ENCODE measurements at places on chromosomes 2 and 18.

DNA sequence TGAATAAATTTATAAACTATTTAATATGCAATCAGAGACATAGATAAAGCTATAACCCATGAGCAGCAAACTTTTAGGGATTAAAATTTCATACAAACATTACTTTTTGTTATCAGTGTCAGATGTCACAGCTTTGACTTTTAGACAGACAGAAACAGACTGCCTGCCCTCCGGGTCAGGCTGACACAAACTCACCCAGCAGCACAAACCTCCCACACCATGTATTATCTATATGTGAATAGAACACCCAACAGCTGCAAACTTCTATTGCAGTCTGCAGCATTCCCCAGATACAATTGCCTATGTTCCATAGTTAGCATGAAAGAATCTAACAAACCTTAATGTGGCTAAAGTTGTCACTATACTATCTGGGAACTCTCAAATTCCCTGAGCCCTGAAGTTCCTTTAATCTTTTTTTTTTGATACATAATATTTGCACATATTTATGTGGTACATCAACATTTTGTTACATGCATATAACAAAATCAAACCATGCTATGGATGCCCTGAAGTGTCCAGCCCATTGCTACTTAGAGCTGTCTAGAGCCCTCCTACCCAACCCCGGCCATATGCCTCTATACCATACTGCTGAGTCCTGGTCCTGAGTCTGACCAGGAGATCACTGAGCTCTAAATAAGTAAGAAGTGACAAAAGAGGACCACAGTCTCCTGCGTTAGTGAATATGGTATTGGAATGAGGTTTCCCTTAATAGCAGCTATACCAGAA is 214.4 kb downstream of the ZNF385B start:
- DNase-seq = no peak

DNA sequence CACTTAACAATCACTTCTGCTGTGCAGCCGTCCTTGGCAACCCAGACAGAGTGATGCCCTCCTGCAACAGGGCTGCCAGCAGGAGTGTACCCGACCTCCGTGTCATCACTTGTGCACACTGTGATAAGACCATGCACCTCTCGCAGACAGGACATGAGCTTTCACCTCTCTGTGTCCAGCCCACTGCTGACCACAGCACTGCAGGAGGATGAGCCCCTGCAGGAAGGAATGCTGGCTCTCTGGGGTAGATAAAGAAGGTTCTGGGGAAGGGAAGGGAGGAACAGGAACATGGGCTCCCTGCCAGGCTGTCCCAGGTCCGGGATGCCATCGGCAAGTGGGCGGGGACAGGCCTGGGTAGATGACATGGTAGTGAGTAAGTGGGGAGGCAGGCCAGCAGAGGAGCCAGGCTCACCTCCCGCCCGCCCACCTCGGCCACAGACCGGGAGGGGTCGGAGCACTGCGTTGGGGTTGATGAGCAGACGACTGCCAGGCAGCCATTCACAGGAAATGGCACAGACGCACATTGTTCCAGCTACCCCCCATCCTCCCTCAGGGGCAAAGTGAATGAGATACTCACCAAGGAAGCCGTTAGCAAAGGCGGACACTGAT is 18.6 kb upstream of the COL6A3 start:
- no peak for DNase-seq

- DNase-seq = no peak
Observed at GRCh38 chr2:144519597-144519933, 354 bp downstream of the ZEB2 start.

DNA sequence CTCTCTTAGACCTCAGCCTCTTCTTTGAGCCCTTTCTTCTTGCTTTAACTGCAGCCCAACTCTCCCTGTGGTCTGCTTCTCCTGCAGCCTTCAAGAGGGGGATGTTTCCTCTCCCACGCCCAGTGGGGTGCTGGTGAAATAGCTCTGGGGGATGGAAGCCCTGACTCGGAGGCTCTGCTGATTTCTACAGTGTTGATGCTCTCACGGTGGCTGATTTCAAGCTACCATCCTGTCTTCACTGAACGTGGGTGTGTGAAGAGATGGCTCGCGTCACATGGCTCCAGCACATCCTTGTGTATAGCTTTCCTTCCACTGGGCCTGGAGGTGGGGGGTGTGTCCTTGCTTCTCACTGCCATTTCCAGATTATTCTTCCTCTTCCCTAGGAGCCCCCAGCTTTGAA is 20.0 kb downstream of the MPP4 start:
- DNase-seq = no peak

DNA sequence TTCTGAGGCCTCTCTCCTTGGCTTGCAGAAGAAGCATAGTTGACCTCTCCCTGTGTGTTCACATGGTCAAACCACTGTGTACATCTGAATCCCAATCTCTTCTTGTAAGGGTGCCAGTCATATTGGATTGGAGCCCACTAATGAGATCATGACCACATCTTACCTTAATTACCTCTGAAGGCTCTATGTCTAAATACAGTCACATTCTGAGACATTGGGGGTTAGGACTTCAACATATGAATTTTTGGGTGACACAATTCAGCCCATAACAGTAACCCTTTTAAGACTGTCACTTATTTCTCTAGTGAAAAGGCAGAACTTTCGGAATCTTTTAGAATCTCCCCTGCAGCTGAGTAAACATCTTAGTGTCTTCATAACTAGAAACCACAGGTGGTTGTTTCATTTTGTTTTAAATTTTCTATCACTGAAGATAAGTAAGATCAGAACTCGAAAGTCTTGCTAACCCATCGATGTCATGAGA is 33.3 kb downstream of the BMP10 start:
- no peak for DNase-seq

GRCh38 chr2:138536302-138536701 is 34.7 kb downstream of the SPOPL start:
- peak; percentile 27 for DNase-seq

- DNase-seq = peak; percentile 39
Observed at GRCh38 chr2:241637018-241637794, at the start of the genes ATG4B and THAP4. TSS of gene ATG4B (plus strand) at chr2:241637693. CDS start at chr2:241637715, 22 bp downstream. TSS of gene THAP4 (minus strand) at chr2:241637158. CDS start at chr2:241637017, 141 bp downstream.

DNA sequence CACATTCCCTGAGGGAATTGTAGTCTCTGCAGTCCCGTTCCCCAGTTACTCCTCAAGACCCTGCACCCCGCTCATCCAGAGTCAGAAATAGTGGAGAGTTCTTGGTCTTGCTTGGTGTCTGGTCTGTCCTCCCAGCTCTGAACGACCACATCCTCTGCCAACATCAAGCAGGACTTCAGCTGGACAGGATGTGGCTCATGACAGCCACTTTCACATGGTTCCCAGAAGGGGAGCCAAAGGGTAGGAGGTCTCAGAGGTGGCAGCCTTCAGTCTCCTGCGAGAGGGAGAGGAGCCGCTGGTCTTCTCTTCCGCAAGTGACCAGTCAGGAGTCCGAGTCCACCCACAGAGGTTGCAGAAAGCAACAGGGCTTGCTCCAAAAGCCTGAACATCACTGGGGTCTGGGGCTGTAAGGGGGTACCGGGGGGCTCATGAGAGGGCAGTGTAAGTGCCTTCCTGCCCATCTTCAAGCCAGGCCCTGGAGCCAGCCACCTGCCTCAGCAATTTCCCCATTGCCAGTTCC is 29.8 kb downstream of the B3GNT7 start:
- DNase-seq = no peak

GRCh38 chr2:65361623-65362022 is 70.8 kb downstream of the SPRED2 start:
- DNase-seq = no peak

DNA sequence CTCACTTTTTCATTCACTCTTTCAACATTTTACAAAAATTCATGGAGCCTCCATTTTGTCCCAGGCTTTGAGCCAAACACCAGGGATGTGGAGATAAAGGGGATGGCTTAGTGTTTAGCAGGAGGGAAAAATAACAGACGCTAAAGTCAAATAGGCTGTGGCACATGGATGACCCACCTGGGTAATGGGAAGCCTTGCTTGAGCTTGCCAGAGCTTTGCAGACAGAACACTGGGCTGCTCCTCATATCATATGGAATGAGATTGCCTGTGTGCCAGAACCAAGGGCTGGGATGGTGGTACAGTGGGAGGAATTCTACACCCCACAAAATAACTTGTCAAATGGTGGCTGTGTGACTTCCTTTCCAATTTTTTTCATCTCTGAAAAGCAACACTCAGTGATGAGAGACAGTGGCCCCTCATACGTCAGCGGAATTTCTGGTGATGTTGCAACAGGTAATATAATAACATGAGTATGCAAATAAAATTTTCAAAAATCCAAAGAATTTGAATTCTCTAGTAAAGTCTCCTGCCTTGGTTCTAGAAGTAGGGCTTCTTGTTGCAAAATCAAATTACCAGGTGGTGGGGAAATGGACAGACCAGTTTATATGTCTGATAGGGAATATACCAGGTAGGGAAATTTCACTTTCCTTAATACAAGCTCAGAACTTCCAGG is 252.9 kb downstream of the CLIP4 start:
- no peak for DNase-seq

GRCh38 chr2:165804719-165805118 is 10.7 kb upstream of the GALNT3 start:
- DNase-seq = no peak

DNA sequence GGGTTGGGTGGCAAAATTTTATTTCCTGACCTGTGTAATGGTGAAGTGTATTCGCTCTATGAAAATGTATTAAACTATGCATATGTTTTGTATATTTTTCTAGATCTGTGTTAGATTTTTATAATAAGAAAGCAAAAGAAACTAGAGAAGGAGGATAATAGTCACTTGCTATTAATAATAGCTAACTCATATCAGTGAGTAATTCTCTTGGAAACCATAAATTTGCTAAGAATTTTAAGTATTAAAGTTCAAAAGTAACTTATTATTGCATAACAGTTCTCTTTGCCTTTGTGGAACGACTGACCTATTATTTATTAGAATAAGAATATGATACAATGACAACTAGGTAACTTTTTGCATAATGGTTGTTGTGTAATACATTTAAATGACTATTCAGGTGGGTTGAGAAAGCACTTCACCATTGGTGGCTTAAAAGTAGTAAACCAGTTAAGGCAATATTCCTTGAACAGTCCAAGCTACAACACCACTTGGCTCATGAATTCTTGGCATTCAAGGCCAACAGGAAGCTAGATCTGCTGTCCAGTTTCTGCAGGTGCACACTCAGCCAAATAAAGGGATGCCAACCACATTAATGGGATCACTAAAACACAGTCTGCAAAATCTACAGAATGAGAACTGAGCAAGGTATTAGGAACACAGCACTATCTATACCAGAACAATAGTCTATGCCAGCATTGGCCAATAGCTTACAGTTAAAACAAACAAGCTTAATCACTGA is 921.3 kb downstream of the CPS1 start:
- no peak for DNase-seq

DNA sequence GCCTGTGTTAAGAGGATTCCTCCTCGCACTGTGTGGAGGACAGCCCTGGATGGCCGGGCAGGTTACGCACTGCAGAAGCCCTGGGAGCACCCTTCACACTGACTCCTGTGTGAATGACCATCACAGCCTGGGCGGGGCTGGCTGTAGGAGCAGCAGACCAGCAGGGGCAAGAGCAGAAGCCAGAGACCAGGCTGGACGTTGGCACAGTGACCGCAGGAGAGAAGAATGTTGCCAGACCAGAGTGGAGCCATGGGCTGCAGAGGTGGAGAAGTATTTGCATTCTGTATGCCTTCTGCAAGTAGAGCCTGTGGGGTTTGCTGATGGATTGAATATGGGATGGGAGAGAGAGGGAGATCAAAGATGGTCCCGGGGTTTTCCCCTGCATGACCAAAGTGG is 23.1 kb downstream of the LRRFIP1 start:
- no peak for DNase-seq

DNA sequence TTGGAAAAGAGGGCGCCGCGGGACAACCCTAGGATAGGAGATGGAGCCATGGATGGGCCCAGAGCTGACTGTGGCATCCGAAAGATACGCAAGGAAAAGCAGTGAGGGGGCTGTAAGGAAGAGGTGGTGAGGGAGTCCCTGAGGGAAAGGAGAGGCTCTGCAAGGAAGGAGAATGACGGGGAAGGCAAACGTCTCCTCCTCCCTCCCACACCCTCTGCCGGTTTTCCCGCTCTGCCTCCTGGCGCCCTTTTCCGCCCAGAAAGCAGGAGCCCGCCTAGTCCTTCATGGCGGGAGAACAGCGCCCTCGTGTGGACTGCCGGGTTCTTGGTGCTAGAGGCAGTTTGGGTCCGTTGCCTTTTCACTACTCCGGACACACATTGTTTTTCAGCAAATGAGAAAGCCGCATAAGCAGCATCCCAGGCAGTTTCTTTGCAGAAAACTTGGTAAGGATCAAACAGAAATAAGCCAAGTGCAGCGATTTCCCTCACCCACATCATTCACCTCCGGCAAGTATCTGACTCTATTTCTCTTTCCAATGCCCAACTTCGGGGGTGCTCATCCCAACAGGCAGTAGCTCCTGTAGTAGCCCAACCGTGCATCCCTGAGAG is 200.4 kb downstream of the INO80D start:
- DNase-seq = peak; percentile 41

- no peak for DNase-seq
Observed at GRCh38 chr2:226991663-226992062, 155.8 kb downstream of the RHBDD1 start.

- DNase-seq = no peak
Observed at GRCh38 chr2:28692411-28692810, 59.2 kb upstream of the PPP1CB start.

DNA sequence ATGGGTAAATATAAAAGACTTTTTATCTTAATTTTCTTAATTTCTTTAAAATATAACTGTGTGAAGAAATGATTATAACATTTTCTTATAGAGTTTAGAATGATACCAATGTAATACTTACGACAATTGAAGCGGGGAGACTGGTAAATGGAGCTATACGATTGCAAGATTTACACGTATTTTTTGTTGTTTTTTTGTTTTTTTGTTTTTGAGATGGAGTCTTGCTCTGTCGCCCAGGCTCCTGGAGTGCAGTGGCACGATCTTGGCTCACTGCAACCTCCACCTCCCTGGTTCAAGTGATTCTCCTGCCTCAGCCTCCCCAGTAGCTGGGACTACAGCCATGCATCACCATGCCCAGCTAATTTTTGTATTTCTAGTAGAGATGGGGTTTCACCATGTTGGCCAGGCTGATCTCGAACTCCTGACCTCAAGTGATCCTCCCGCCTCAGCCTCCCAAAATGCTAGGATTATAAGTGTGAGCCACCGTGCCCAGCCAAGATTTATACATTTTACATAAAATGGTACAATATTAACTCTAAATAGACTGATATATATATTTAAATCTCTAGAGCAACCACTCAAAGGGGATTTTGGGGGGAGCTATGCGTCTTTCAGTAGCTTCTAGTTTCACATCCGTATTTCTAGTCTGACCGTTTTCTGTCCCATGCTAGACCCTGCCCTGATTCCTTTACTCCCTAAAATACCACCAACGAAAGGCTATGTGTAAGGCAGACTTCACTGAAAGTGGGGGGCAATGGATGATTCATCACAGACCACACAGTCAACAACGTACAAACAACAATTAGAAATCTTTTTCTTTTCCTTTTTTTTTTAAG is 28.2 kb upstream of the ATG16L1 start:
- no peak for DNase-seq

DNA sequence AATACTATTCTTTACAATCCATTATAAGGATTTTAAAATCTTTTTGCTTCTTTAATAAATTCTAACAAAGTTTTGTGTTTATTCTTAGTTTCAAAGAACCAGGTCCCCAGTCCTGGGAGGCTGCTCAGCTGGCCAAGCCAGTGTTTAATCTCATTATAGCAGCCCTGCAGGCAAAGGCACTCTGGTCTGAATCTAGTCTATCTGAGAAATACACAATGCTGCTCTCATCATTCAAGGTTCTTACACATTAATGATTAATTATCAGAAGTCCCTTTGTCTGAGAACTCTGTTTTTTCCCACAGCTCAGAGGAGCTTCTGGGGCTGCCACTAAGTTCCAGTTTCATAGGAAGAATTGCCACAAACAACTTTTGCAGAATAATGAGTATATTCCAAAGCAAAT is 27.7 kb downstream of the KCTD18 start:
- no peak for DNase-seq

All from COR-L47 (cell line).